NCI-H510A treated with DMSO at 0.1 percent for 48 hours (cell line): ENCODE measurements at places on chromosomes 3 and 15.

DNA sequence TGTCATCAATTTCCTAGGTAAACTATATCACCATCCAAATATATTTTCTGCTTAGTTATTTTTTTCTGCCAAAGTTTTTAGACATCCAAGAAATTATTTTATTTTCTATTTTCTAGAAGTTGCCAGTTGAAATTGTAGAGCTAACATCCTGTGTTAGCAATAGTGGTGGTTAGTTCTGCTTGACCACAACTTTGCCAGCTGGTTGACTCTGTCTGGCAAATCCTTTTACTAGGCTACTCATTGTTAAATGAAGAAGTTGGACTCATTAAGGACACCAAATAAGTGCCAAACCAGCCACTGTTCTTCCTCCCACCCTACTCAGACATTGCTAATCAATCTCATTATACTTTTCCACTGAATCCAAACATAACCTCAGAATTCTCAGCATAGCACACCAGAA is 15.4 kb upstream of the CRBN start:
- no peak for DNase-seq

DNA sequence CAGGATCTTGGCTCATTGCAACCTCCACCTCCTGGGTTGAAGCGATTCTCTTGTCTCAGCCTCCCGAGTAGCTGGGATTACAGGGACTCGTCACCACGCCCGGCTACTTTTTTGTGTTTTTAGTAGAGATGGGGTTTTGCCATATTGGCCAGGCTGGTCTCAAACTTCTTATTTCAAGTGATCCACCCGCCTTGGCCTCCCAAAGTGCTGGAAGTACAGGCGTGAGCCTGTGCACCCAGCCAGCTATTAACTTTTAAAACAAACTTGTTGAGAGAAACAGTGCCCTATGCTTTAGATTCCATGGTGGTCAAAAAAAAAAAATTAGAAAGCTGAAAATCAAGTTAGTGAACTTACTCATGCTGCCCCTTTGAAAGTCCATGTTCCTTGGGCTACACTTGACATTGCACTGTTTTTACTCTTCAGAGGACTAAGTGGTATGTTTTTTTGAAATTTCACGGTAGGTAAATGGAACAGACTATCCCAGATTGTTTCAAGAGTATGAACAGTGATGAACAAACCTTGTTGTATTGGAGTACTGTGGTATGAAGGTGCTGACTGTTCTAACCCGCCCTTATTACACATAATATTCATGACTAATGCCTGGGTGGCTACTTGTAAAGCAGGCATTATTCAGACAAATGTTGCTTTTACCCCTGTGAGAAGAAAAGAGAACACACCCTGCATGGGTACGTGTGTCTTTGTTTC is 206.9 kb downstream of the KLHL25 start:
- DNase-seq: no peak

GRCh38 chr3:45656575-45657363 is 32.4 kb upstream of the SACM1L start:
- DNase-seq: peak; percentile 37

DNA sequence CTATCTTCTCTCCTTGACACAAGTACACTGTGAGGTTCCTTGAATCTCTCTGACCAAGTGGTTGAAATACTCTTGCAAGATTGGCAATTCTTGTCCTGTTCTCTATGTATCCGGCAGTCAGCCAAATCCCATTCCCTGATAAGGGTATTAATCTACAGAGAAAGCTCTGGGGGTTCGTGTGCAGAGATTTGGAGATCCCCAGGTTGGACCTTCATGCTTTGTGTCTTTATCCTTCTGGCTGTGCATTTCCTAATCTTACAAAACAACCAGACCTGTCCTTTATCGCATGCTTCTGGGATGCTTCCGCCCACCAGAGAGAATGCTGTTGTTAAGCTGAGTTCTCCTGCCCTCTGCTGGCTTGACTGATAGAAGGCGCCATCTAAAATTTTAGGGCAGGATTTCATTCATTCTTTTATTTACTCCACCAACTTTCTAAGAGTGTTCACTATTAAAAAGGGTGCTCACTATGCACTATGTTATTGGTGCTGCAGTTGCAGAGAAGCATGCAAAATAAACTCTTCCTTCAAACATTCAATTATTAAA is 8.6 kb upstream of the SST start:
- DNase-seq: peak; percentile 63

GRCh38 chr3:66372681-66373350 is 128.0 kb downstream of the LRIG1 start:
- DNase-seq: peak; percentile 11

DNA sequence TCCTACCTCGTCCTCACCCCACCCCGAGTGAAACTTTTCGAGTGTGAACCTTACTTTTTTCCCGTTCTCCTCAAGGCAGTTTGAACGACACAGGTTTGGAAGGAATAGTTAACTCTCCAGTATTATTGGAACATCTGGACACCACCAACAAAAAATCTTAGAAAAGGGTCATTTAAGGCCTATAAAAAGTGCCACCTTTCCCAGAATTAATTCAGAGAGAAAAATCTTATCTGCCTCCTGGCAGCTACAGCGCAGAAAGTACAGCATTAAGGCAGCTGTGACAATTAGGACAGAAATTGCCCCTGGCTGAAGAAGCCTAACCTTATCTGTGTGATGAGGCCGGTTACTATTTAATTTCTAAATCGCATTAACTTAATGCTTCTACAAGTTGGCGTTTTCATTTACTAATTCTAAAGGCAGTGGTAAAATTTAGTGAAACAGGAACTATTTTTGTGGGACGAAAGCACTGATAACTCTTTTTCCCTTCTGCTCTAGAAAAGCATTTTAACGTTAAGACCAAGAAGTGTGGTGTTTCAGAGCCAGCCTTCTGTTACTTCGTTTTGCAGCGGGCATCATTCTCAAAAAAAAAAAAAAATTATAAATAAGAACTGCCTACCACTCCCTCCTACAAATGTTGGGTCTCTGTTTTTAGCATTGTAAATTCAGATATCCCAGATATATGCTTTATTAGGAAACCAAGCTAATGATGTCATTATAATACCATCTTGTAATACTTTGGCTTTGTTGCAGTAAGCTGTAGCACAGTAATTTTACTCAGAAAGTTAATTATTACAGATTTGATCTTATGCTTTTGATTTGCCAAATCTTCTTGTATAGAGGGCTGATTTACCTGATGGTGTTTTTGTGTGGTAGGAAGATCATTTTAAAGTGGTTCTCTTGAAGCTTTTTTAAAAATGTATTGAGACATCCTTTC is 1.4 kb downstream of the ATP11B start:
- peak; percentile 17 for DNase-seq

GRCh38 chr3:170372190-170372879 is 14.8 kb downstream of the SKIL start:
- DNase-seq: peak; percentile 29

DNA sequence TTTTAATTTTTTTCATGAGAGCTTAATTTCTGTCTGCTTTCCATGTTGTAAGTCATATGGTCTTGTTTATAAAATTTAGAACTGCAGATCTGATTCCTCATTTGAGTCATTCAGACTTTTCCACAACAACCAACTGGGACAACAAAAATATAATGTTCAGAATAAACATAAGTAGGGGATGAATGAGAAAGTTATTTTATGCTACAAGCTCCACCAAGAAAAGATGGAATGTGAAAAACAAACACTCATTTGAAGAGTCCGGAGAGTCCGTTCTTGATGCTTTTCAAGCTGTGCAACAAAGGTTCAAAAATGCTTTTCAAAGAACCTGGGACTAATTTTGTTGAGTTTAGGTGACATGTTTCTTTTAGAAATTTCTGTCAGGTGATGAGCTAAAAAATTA is 9.2 kb downstream of the FRMD4B start:
- no peak for DNase-seq

DNA sequence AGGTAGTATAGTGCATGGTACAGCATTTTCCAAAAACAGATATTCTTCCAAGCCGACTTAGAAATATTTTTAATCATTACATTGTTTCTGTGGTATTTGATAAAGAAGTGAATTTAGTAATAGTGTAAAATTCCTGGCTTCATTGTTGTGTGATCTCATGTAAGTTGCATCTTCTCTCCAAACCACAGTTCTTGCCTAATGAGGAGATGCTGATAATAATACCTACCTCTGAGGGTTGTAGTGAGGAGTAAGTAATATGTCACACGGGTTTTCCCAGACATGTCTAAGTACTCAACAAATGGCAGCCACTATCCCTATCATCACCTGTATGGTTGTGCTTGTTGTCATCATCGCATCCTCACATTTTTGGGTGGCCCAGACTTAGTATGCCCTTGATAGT is 167.3 kb downstream of the SLCO3A1 start:
- no peak for DNase-seq

DNA sequence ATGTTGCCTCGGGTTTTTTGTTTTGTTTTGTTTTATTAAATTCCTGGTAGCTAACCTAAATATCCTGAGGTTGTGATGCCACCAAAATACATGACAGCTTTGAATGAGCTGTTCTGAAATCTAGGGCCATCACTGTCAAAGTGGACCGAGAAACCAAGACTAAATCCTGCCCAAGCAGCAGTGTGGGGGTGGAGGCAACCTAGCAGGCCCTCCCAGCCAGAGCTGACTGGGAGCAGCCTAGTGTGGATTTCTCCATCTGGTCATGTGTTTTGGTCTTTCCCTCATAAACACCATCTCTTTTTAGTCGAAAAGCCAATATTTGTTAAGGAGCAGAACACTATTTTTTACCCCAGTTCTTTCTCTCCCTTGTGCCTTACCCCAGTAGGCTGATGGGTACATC is 52.2 kb downstream of the LARS2 start:
- DNase-seq: no peak

- DNase-seq: no peak
These were observed 106.3 kb upstream of the ALCAM start for GRCh38 chr3:105260385-105260784.

- no peak for DNase-seq
These were observed 27.6 kb downstream of the HDAC11 start for GRCh38 chr3:13507570-13508339.

GRCh38 chr15:80562033-80562432 is 133.1 kb upstream of the ABHD17C start:
- no peak for DNase-seq

- no peak for DNase-seq
These were observed 111.1 kb upstream of the GPR149 start for GRCh38 chr3:154540950-154541604.

DNA sequence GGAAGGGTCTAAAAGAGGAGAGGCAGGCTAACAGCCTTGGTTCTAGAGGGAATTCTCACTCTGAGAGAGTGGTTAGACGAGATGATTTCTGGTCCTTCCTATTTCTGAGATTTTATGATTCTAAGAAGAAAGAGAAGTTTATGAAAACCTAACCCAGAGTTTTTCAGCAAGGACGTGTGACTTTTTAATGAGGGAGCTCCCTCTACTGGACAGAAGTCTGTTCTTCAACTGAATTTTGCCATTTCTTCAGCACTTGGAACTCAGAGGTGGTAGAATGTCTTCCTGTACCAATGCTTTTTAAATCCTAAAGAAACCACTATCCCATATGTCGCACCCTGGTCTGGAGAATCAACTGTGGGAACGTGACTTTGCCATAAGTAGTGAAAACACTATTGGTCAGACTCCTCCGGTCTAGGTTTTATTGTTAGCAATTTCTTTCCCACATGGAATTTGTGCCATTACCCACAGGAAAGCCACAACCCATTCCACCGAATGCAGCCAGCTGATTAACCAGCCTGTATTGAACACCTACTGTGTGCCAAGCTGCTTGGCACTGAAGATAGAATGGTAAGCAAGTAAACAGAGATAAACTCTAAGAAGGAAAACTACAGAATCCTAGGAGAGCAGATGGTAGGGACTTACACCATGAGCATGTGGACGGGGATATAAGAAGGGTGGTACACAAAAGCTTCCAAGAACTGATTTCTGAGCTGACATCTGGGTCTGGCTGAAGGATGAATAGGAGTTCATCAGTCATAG is 199.5 kb upstream of the LMCD1 start:
- DNase-seq: peak; percentile 70

DNA sequence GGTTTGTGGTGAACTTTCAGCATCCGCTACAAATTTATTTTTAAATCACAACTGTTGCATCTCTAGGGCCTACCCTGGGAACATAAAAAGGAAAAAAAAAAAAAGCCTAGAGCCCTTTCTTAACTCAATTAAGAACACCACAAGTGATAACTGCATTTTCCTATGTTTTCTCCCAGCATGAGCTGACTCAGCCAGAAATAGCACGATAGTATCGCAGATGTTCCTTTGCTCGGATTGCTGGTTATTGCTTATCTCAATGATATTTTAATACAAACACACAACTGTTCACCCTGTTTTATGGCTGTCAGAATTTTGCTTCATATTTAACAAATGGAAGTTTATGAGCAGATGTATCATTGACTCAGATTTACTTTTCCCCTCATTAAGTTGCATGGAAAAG is 251.8 kb upstream of the SUCLG2 start:
- DNase-seq: no peak

- no peak for DNase-seq
These were observed 68.3 kb upstream of the SLC12A8 start for GRCh38 chr3:125280668-125281361.

DNA sequence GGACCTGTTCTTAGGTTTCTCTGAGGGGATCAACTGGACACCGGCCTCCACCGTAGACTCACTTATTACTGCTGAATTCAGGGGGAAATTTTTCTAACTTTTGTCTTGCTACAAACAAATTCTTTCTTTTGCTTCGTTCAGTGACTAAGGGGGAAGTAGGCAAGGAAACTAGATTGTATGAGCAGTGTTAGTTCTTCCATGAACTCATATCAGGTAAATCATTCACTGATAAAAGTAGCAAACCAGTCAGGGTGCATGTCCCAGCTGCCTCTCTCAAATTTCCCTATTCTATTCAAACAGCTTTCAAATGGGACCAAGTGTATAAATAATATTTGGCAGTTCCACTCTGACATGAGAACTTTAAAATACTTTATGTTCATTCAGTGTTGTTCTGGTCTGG is 7.3 kb upstream of the CCDC13 start:
- no peak for DNase-seq

GRCh38 chr3:143445118-143445517 is 325.5 kb downstream of the CHST2 start:
- no peak for DNase-seq

GRCh38 chr3:85571835-85572234 is 613.0 kb downstream of the CADM2 start:
- no peak for DNase-seq

- no peak for DNase-seq
These were observed 4.1 kb downstream of the ISLR2 start for GRCh38 chr15:74134387-74135027.

DNA sequence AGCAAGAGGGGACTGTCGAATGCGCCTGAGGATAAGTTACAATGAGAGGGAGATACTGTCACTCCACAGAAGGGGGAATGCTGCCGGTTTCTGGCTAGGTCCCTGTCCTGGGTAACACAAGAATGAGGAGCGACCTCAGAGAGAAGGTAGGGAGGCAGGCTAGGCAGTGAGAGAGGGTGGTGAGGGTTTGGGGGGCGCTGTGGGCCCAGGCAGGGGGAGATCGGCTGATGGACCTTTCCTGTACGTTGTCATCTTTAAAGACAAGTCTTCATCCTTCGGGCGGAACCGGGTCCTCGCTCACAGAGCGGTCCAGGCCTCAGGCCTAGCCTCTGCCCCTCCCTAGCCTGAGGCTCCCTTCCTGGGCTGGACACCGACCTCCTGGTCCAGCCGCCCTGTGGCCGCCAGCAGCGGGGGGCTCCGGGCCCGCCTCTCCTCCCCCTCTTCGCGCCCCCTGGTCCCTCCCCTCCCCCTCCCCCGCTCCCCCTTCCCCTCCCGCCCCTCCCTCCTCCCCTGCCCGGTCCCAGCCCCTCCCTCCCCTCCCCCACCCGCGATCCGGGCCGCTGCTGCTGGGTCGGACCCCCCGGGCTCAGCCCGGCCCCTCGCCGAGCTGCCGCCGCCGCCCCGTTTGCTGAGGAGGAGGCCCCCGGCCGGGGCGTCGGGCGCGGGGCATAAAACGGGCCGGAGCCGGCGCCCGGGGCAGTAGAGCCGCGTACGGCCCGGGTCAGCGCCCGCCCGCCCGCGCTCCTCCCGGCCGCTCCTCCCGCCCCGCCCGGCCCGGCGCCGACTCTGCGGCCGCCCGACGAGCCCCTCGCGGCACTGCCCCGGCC is at the start of gene CHRD:
CHRD (plus strand) TSS at position 697 of the 827 bp plus-strand sequence. CDS start 265 bp downstream, outside the sequence.
- no peak for DNase-seq
